Stimulated activated CD8-positive, alpha-beta memory T cell treated with anti-CD3 and anti-CD28 coated beads, Interleukin-15, amount 100 ng/mL, for 1 hour (primary cell): ENCODE measurements at places on chromosomes 6 and 20.

- no peak for DNase-seq
Measured at GRCh38 chr6:13413466-13413862, 73.9 kb downstream of the GFOD1 start.

DNA sequence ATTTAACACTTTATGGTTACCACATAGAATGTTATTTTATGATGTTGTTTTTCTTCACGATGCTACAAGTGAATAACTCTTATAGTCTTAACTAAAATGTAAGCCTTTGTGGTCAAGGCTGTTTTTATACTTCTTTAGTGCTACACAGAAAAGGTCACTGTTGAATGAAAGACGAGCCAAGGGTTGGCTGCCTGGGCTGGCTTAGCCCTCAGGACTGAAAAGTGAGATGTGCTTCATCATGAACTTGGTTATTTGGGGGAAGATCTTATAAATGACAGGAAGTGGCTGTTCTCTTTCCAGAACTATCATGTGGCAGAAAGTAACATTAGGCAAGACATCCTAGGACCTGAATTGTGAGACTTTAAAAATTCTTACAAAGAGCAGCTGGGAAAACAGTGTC, 404.0 kb downstream of the BTBD3 start:
- DNase-seq, result no peak

GRCh38 chr6:39669207-39669972, 55.8 kb downstream of the KIF6 start:
- DNase-seq, result no peak

DNA sequence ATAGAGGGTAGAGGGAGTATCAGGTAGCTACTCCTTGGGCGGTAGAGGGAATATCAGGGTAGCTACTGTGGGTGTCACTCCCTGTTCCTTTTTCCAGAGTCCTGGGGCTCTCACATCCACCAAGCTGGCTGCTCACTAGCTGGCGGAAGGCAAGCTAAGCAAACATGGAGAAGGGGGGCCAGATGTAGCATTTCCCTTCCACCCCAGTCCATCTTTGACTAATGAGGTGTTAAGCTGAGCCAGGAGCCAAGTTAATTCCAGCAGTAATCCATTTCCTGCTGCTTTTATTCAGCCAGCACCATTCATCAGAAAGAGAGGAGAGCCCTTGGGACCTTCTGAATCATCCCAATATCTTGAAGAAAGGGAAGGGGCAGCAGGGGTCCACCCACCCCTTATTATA, 330.0 kb downstream of the ZFAND3 start:
- DNase-seq, result no peak

GRCh38 chr6:96816301-96816817, 20.9 kb downstream of the GPR63 start:
- no peak for DNase-seq

DNA sequence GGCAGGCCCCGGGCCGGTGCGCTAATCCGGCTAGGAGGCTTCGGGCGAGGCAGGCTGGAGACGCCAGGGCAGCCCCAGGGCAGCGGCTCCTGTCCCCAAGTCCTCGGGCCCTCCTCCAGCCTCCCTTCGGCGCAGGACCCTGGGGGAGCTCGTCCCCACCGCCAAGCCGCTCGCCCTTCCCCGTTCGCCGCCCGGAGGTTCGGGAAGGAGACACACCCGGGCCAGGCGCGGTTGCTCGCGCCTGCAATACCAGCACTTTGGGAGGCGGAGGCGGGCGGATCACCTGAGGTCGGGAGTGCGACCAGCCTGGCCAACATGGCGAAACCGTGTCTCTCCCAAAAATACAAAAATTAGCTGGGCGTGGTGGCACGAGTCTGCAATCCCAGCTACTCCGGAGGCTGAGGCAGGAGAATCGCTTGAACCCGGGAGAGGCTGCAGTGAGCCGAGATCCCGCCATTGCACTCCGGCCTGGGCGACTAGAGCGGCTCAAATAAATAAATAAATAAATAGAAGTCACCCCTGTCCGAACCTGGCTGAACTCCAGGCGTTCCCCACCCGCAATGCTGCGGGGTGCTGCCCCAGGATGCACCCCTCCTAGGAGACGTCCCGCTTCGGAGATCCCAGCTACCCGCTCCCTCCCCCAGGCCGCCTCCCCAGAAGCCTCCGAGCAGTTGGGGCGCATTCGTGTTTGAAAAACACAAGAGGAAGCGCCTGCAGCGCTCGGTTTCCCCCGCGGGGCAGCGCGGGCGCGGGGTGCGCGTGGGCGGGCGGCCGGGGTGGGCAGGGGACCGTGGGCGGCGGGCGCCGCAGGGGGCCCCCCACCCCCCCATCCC, 27.5 kb downstream of the SERPINB9 start:
- DNase-seq, result no peak

DNA sequence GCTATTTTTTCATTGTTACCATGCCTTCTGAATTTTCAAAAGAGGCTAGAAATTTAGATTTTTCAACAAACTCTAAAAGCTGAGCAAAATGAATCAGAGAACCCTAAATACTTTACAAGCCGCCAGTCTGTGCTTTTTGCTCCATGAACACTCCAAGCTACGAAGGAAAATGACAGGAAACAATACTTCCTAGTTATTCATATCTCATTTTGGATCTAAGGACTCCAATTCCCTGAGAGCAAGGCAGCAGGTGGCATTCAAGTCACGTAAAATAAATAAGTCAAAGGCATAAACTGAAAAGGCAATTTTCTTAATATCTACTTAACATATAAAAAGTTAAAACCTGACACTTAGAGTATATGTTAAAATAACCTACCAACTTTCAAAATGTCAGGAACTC, 50.6 kb downstream of the PDSS2 start:
- no peak for DNase-seq

DNA sequence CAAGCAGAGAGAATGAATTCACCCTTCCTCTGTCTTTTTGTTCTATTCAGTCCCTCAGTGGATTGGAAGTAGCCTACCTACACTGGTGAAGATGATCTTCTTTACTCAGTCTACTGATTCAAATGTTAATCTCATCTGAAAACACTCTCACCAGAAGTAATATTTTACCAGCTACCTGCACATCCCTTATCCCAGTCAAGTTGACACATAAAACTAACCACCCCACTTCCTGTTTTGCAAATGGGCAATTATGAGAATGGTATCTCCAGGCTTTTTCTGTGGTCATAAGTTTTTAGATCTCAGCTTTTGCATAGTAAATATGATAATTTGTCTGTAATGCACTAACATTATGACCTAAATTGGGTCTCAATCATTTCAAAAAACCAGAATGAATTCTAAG, 228.8 kb upstream of the ECI2 start:
- no peak for DNase-seq

GRCh38 chr6:56211724-56212123, 35.7 kb downstream of the COL21A1 start:
- no peak for DNase-seq

GRCh38 chr6:147246853-147247635, 42.8 kb downstream of the STXBP5 start:
- DNase-seq, result no peak

GRCh38 chr20:14386726-14387125, 49.3 kb upstream of the FLRT3 start:
- DNase-seq, result no peak

GRCh38 chr20:1436263-1436662, 30.4 kb downstream of the NSFL1C start:
- DNase-seq, result no peak

DNA sequence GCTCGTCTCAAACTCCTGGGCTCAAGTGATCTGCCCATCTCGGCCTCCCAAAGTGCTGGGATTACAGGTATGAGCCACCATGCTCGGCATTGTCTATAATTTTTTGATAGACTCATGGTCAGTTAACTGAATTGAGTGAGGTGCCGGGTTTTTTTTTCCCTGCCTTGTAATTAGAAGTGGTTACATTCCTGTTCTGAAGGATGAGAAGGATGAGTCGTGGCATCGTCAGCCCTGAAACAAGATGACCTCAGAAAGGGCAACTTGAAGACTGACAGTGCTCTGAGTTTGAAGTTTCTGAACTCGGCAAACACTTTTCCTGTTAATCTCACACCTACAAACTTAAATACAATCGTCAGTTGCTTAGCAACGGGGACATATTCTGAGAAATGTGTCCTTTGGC, 158.7 kb upstream of the PDE10A start:
- no peak for DNase-seq

GRCh38 chr20:63492982-63493381, 5.9 kb downstream of the EEF1A2 start:
- no peak for DNase-seq

DNA sequence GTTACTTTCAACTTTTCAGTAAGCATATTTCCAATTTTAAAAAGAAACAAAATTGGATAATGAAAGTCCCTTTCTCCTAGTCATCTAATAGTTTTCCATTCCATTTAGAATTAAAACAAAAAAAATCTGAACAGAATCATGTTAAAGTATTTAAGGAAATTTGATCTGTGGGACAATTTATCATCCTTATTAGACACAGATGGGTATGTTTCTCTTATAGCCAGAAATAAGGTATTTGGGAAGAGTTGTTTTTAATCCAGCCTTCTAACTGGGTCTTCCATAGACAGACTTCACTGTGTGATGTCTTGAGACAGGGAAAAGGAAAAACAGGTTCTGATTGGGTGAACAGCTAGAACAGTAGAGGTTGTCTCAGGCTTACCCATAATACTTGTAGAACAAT, 39.5 kb upstream of the STXBP5 start:
- DNase-seq, result no peak

- no peak for DNase-seq
Measured at GRCh38 chr6:68235326-68235784, 399.7 kb upstream of the ADGRB3 start.

- DNase-seq, result no peak
Measured at GRCh38 chr6:20811109-20811761, 277.0 kb downstream of the CDKAL1 start.

DNA sequence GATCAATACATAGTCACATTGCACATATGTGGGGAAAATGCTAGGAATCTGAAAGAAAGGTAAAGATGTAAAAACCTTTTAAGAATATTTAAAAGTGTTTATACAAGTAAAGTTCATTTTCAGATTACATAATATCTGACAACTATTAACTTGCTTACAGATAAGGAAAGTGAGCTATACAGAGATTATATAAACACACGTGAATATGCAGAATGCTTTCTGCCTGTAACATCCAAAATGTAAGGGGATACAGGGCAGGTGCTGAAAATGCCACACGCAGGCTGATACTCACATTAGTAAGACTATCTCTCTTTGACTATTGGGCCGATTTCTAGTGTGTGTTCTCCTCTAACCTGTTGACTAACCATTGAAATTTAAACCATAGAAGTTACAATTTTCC, 17.9 kb upstream of the MAP7 start:
- DNase-seq, result no peak

DNA sequence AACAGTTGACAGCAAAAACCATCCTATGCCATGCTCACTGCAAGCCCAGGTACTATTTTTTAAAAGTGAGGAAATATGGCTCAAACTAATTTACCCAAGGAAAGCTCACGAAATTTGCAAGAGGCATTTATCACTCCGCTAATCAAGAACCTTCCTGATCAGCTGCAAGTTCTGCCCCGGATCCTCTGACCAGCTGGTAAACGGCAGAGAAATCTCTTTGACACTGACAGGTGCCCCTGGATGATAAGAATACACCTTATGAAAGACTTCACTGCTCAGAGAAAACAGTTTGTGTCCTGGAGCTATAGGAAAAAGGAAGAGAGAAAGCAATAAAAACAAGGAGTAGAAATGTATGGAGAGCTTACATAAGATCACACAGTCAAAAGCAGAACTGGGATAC, 6.4 kb downstream of the CNKSR3 start:
- DNase-seq, result no peak

DNA sequence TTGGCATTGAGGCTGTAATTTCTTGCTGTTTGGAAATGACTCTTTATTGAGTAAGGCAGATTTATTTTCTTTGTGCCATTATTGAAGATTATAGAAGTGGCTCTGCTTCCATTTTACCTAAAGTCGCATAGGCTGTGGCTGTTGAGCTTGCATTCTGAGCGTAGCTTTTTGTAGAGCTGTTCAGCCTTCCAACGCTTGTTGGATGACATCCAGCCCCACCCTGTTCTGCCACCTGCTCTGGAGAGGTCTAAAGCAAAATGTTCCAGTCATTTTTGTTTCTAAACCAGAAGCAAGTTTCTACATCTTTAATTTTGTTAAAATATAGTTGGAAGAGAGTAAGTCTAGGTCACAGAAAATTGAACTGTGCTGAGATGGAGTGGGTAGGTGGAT, 24.4 kb downstream of the UST start:
- no peak for DNase-seq

GRCh38 chr6:137776256-137776655, 90.8 kb upstream of the TNFAIP3 start:
- DNase-seq, result no peak

DNA sequence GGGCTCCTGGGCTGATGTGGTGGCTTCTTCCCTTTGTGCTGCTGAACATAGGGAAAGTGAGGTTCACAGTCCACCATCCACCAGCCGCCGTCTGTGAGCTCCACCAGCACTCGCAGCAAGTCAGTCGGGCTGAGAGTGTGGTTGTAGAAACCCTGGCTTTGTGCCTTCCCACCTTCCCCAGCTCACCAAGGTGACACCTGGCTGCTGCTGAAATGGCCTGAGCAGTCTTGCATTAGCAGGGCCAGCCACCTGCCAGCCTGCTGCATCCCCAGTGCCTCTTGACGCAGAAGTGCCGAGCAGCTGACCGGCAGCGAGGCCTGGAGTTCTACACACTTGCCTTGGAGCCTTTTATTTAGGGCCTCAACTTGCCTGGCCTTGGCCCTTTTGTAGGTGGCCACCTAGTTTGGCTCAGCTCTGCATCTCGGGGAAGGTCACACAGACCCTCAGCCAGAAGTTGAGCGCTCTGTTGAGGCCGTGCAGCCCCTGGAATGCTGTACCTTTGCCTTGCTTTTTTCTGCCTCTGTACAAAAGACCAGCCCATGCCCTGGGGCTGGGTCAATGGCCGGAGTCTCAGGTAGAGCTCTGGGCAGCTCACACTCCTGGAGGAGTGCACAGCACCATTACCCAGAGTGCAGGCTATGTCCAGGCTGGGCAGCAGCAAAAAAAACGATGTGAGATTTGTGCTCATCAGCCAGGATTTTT, 76.5 kb downstream of the PTPN1 start:
- DNase-seq, result no peak

- no peak for DNase-seq
Measured at GRCh38 chr6:125111219-125111983, 42.2 kb upstream of the TPD52L1 start.

- no peak for DNase-seq
Measured at GRCh38 chr6:14373648-14374437, 256.3 kb downstream of the CD83 start.

DNA sequence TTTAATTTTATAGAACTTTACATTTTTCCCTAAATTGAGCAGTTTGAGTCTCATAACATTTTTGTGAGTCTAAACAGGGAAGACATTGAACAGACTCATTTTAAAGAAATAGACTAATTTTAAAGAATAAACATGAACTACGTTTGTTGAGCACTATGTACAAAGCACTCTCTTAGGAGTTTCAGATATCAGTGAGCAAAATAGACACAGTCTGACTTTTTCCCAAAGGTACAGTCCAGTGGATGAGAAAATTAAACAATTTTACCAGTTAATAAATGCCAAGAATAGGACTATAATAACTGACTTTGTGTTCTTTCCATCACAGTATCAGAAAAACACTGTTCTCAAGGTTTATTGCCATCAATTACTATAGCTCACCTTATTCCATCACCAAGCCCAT, 18.1 kb downstream of the OPRM1 start:
- DNase-seq, result no peak

GRCh38 chr6:45387236-45387635, 9.5 kb upstream of the SUPT3H start:
- DNase-seq, result no peak
